H1 (cell line): ENCODE measurements at places on chromosomes 1 and 21.

- no peaks in the 10 kb centered on the region for H3K36me3 ChIP-seq
- H3K27me3 ChIP-seq: no peaks in the 10 kb centered on the region
- H3K4me3 ChIP-seq: no peak overlapping the region
- DNase-seq: no peak
- peaks cover 3% of the 10 kb centered on the region; the same call in 1 of the 2 replicates for H3K4me1 ChIP-seq
- no peak overlapping the region for H3K27ac ChIP-seq
Observed at GRCh38 chr1:226697151-226697928, 41.7 kb downstream of the ITPKB start.

GRCh38 chr1:28273216-28273860, 14.0 kb downstream of the SESN2 start:
- H3K27me3 ChIP-seq: no peaks in the 10 kb centered on the region
- H3K4me3 ChIP-seq: no peak overlapping the region
- H3K36me3 ChIP-seq: peaks cover 75% of the 10 kb centered on the region
- H3K4me1 ChIP-seq: no peaks in the 10 kb centered on the region

GRCh38 chr1:245336149-245336983, 181.6 kb downstream of the KIF26B start:
- no peaks in the 10 kb centered on the region for H3K27me3 ChIP-seq
- no peaks in the 10 kb centered on the region for H3K36me3 ChIP-seq
- DNase-seq: no peak
- no peaks in the 10 kb centered on the region for H3K4me1 ChIP-seq
- no peak overlapping the region for H3K4me3 ChIP-seq

GRCh38 chr1:58979086-58979485, 195.2 kb upstream of the JUN start:
- no peak overlapping the region for H3K4me3 ChIP-seq
- peaks cover 10% of the 10 kb centered on the region; the same call in 1 of the 2 replicates for H3K4me1 ChIP-seq
- H3K27ac ChIP-seq: no peak overlapping the region
- H3K36me3 ChIP-seq: no peaks in the 10 kb centered on the region

GRCh38 chr1:116375887-116376728, 3.1 kb downstream of the ATP1A1 start:
- DNase-seq: no peak
- H3K4me1 ChIP-seq: peaks cover 26% of the 10 kb centered on the region
- no peaks in the 10 kb centered on the region for H3K36me3 ChIP-seq

- DNase-seq: no peak
- no peaks in the 10 kb centered on the region for H3K4me1 ChIP-seq
- no peak overlapping the region for H3K4me3 ChIP-seq
- no peak overlapping the region for H3K27ac ChIP-seq
Observed at GRCh38 chr1:245986404-245987218, 520.5 kb downstream of the SMYD3 start.

DNA sequence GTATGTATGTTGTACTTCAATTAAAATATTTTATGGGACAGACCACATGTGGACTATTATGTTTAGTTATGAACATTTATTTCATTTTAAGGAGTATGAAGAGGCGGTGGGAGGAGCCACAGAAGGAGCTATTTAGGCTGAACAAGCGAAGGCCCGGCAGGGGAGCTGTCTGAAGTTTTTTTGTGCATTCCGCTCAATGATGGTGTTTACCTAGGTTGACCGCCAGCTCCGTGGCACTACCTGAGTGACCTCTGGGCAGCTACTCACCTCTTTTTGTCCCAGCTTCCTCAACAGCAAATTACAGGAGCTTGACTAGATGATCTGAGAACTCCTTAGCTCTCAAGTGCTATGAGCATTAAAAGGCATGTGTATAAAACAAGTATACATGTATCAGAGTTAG, 32.7 kb upstream of the C1orf198 start:
- no peaks in the 10 kb centered on the region for H3K4me1 ChIP-seq
- DNase-seq: no peak
- no peak overlapping the region for H3K4me3 ChIP-seq
- H3K36me3 ChIP-seq: no peaks in the 10 kb centered on the region
- no peaks in the 10 kb centered on the region; the same call in 1 of the 2 replicates for H3K27me3 ChIP-seq

GRCh38 chr1:9248341-9249262, 14.0 kb downstream of the H6PD start:
- H3K4me3 ChIP-seq: no peak overlapping the region
- no peak for DNase-seq
- H3K36me3 ChIP-seq: no peaks in the 10 kb centered on the region
- H3K4me1 ChIP-seq: peaks cover 9% of the 10 kb centered on the region

GRCh38 chr1:30904191-30904961, 4.2 kb downstream of the SDC3 start:
- H3K27ac ChIP-seq: no peak overlapping the region
- no peak overlapping the region for H3K4me3 ChIP-seq
- H3K36me3 ChIP-seq: no peaks in the 10 kb centered on the region
- H3K4me1 ChIP-seq: peaks cover 7% of the 10 kb centered on the region

GRCh38 chr21:38777531-38777930, 28.2 kb upstream of the ETS2 start:
- DNase-seq: no peak
- no peaks in the 10 kb centered on the region; the same call in 1 of the 2 replicates for H3K27me3 ChIP-seq
- H3K36me3 ChIP-seq: no peaks in the 10 kb centered on the region
- no peaks in the 10 kb centered on the region for H3K4me1 ChIP-seq
- H3K4me3 ChIP-seq: no peak overlapping the region

DNA sequence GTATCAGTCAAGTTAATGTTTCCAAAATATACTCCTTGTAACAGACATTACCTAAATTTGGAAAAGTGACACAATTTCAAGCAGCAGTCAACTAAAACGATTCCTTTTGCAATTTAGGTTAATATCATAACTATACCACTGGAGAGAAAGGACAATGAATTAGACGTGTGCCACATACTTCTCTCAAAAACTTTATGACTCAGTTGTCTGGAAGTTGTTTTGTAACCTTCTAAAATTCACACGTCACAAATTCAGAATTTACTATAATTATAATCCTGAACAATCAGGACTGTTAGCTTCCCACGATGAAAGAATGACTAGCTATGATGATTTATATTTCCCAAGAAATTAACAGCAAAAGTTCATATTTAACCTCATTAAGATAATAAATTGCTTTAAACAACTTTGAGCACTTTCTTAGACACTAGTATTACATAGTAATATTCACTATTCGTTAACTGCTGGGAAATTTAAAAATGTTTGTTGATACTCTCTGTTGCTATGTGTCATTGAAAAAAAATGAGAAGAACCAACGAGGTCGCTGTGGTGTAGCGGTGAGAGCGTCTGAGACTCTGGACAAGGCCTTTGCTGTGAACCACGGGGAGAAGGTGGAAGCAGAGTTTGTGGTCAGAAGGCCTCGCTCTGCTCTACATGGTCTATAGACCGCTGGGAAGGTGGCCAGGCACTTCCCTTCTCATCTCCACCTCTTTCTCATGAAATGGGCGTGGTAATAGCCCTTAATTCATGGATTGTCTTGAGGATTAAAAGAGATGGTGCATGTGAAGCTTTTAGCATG, 27.9 kb upstream of the BATF3 start:
- H3K27ac ChIP-seq: no peak overlapping the region; the same call in 1 of the 2 replicates
- H3K4me3 ChIP-seq: no peak overlapping the region
- peaks cover 2% of the 10 kb centered on the region; the same call in 1 of the 2 replicates for H3K36me3 ChIP-seq
- no peak for DNase-seq

DNA sequence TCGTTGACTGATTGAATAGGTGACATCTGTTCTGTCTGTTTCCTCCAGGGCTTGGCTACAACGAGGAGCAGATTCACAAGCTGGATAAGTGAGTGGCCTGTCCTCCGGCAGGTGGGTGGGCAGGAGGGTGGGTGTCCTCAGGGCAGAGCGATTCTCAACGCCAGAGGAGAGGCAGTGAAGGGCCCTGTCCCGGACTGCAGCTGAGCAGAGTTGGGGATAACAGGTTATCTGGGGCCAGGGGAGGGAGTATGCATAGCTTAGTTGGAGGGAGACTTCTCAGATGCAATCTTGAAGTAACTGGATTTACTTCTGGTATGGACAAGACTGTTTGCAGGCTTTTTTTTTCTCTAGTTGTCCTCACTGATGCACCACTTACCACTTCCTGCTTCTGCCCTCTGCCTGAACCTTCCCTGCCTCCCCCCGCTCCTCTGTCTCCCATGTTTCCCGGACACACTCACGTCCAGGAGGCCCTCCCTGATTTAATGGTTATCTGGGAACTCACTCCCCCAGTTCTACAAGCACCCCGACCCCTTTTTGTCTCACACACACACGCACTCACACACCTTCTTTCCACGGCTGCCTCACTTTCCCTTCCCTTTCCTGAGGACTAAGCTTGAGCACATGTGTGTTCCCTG, 16.4 kb upstream of the RASSF5 start:
- H3K27me3 ChIP-seq: no peaks in the 10 kb centered on the region
- H3K27ac ChIP-seq: no peak overlapping the region
- no peak overlapping the region for H3K4me3 ChIP-seq
- H3K4me1 ChIP-seq: no peaks in the 10 kb centered on the region

DNA sequence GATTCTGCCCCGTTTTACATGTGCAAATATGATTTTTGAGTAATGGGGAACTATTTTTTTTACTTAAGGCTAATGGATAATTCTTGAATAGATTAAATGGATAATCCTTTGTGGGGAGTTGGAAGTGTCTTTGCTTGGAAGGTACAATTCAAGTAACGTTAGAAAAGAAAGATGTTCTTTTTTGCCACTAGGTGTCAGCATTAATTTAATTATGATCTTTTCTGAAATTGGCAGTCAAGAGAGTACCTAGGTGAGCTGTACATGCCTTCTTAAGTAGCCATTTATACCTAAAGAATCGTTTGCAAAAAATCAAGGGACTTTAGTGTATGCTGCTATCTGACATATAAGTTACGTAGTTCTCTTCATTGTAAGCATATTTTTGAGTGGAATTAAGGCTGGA, 2.2 kb downstream of the FBXO28 start:
- no peak overlapping the region for H3K4me3 ChIP-seq
- H3K27ac ChIP-seq: no peak overlapping the region
- H3K36me3 ChIP-seq: no peaks in the 10 kb centered on the region
- no peaks in the 10 kb centered on the region for H3K27me3 ChIP-seq

DNA sequence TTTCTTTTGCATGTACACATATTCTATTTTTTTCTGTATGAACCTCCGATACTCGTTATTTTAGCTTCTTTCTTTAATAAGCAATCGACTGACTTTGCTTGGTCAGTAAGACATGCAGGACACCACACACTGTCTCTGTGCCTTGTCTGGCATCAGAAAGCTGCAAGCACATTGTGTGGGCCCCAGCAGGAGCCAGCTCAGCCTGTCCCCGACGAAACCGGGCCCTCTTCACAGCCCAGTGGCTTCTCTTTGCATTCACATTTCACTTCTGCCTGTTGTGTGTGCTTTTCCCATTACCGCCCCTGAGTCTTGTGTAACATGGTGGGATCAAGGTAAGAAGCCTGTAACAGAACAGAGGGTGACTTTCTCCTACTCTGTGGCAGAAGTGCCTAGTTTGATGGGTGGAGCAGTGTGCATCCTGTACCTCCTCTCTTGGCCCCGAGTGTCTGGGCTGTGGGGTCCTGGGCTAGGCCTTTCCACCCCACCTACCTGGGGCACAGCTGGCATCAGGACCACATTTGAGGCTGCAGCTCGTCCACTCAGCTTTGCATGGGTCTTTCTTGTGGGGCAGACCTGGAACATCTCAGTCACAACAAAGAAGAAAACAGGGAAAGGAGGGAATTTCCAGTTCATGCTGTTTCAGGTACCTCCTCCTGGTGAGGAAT, 118.9 kb upstream of the COL6A1 start:
- H3K4me3 ChIP-seq: no peak overlapping the region
- H3K27me3 ChIP-seq: no peaks in the 10 kb centered on the region
- H3K4me1 ChIP-seq: no peaks in the 10 kb centered on the region
- no peak overlapping the region for H3K27ac ChIP-seq

GRCh38 chr1:169105434-169106094, 926 bp upstream of the ATP1B1 start:
- H3K36me3 ChIP-seq: no peaks in the 10 kb centered on the region
- peaks cover 20% of the 10 kb centered on the region for H3K4me1 ChIP-seq
- peak; percentile 44 for DNase-seq
- H3K27ac ChIP-seq: peak overlapping the region; percentile 83; the same call in 1 of the 2 replicates
- peak overlapping the region; percentile 93 for H3K4me3 ChIP-seq

DNA sequence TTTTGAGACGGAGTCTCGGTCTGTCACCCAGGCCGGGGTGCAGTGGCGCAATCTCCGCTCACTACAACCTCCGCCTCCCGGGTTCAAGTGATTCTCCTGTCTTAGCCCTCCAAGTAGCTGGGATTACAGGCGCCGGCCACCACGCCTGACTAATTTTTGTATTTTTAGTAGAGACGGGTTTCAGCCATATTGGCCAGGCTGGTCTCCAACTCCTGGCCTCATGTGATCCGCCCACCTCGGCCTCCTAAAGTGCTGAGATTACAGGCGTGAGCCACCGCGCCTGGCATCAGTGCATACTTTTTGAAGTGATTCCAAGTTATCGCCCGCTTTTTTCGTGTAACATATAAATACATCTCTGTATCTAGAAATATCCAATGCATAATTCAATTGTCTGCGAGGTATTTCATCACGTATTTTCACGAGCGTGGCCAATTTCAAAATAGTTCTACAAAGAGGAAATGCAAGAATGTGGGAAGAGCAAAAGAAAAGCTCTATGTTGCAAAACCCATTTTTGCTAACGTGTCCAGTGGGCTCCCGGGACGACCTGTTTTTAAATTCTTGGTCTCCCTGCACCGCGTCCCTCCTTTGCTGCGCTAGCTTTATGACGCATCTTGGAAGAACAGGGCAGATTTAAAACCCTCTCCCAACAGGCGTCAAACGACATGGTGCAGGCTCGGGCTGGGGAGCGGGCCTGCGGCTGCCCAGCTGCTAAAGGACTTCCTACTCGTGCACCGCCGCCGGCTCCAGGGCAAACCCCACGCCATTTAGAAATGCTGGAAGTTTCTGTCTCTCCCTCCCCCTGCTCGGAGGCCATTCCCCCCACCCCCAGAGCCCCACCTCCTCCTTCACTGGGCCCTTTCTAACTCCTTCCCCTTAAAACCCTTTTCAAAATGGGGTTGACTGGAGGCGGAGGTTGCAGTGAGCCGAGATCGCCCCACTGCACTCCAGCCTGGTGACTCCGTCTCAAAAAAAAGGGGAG, 923 bp upstream of the IFNGR2 start:
- DNase-seq: peak; percentile 64
- no peaks in the 10 kb centered on the region for H3K27me3 ChIP-seq
- no peak overlapping the region for H3K27ac ChIP-seq
- H3K4me3 ChIP-seq: peak overlapping the region; percentile 95

GRCh38 chr21:45458281-45459170, 53.6 kb downstream of the COL18A1 start:
- no peak overlapping the region for H3K4me3 ChIP-seq
- no peaks in the 10 kb centered on the region for H3K4me1 ChIP-seq
- no peaks in the 10 kb centered on the region for H3K27me3 ChIP-seq
- no peak for DNase-seq

DNA sequence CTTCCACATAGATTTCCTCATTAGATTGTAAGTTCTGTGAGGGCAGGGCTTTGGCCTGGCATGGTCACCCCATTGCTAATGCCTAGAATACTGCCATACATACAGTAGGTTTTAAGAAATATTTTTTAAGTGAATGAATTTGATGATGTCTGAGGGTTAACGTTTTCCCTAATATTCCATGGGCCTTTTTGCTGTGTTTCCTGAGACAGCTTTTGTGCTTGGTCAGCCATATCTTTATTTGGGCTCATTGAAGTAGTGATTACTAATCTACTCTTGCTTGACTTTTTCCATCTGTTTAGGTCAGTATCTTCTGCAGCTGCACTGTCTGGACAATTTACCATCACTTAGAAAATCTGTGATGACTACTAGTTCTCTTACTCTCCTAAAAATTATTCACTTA, 3.5 kb downstream of the CDC42 start:
- H3K4me3 ChIP-seq: no peak overlapping the region
- H3K27me3 ChIP-seq: no peaks in the 10 kb centered on the region
- H3K36me3 ChIP-seq: 0 out of 2 replicates have a peak, but pooled peaks cover 2% of the 10 kb centered on the region
- DNase-seq: no peak
- H3K27ac ChIP-seq: no peak overlapping the region

GRCh38 chr1:200401708-200402107, 8.1 kb downstream of the ZNF281 start:
- DNase-seq: no peak
- no peak overlapping the region for H3K4me3 ChIP-seq
- H3K4me1 ChIP-seq: peaks cover 3% of the 10 kb centered on the region; the same call in 1 of the 2 replicates
- H3K36me3 ChIP-seq: peaks cover 53% of the 10 kb centered on the region
- no peaks in the 10 kb centered on the region for H3K27me3 ChIP-seq
